Psoas muscle (tissue), 8 donors: ENCODE measurements at places on chromosomes 1 and 21. TPM values are rescaled to one million over a fixed set of nuclear protein-coding genes. Genes with fewer than 3 reads are reported as not detected.

FCRL5 gene
- total RNA-seq, result 0.07 TPM

LIPI gene
- not detected for total RNA-seq

CFAP74 gene
- total RNA-seq, result not detected

COL24A1 gene
- 0.18 TPM for total RNA-seq

BCL2L15 gene
- total RNA-seq, result 0.42 TPM

DNA sequence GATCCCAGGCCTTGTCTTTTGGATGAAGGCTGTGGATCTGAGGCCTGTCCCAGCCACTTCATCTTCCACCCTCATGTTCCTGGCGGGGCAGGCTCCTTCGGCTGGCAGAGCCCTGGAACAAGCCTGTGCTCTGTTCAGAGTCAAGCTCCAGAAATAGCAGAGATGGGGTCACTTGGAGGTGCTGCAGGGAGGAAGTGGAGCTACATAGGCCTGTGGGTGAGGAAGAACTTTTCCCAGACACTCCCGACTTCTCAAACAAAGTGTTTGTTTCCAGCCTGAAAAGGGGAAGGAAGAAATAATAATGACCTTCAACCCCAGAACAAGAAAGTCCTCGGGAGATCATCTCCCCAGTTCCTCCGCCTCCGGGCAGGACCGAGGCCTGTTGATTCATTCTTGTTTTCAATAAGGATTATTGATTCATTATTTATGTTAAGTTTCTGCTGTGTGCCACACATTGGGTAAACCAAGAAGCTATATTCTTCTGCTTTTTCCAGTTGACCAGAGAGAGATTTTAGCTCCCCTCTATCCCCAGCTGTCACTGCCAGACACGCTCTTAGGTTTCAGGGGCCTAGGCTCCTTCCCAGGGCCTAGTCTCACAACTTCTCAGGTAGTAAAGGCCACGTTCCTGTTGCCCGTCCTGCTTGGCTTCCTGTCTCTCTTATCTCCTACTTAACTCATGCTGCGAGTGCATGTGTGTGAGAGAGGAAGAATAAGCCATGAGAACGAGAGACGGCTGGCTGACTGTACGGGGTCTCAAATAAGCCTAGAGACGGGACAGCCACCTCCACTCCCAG is 16.9 kb downstream of the IKBKE start:
- no peaks in the 10 kb centered on the region for H3K4me1 ChIP-seq
- no peak overlapping the region for H3K27ac ChIP-seq
- DNase-seq, result no peak
- H3K27me3 ChIP-seq, result no peaks in the 10 kb centered on the region

- no peaks in the 10 kb centered on the region for H3K4me1 ChIP-seq
- H3K4me3 ChIP-seq, result no peak overlapping the region
- H3K36me3 ChIP-seq, result no peaks in the 10 kb centered on the region
- no peak overlapping the region for H3K27ac ChIP-seq
Measured at GRCh38 chr21:41188486-41189149, 20.7 kb downstream of the BACE2 start.

- H3K27me3 ChIP-seq, result no peaks in the 10 kb centered on the region
- DNase-seq, result no peak
- H3K27ac ChIP-seq, result no peak overlapping the region
- no peaks in the 10 kb centered on the region for H3K36me3 ChIP-seq
- no peak overlapping the region for H3K4me3 ChIP-seq
- no peaks in the 10 kb centered on the region for H3K4me1 ChIP-seq
Measured at GRCh38 chr1:111789142-111789541, 33.4 kb downstream of the DDX20 start.

- H3K4me1 ChIP-seq, result no peaks in the 10 kb centered on the region
- H3K36me3 ChIP-seq, result no peaks in the 10 kb centered on the region
- H3K4me3 ChIP-seq, result no peak overlapping the region
- H3K27ac ChIP-seq, result no peak overlapping the region
Measured at GRCh38 chr21:41432562-41433460, 6.8 kb downstream of the MX1 start.

DNA sequence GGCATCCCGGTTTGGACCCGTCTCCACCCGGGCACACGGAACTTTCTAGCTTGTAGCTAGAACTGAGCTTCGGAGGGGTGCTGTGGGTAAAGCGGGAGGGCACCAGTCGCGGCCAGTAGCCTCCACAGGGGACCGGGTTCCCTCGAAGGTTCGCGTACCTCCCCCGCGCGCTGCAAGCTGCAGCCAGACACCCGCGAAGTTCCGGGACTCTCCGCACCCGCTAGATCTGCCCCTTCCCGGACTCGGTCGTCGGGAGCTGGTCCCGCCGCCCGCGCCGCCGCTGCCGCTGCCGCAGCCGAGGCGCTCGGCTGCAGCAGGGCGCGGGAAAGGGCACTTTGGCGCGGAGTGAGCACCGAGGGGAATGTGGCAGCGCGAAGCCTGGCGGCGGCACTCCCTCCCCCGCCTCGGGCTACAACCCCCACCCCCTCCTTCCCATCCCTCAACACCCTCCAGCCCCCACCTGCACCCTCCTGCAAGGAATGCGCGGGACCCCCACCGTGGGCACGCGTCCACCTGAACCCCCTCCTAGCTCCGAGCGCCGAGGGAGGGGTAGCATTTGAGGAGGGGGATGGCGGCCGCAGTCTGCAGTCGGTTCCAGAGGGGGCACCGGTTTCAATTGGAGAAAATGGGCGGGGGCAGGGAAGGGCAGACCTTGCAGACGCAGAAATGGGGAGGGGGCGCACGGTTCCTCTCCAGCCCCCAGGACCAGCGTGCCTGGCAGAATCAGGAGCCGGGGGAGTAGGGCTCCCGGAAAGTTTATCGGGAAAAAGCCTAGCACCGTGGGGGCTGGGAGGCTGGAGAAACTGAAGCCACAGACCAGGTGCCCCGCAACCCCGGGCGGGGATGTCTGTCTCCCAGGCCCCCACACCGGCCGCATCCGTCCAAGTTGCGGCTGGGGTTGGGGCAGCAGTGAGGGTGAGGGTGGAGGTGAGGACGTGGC is 968 bp downstream of the CSMD2 start:
- no peaks in the 10 kb centered on the region for H3K36me3 ChIP-seq
- peak; percentile 49 for DNase-seq
- H3K27ac ChIP-seq, result no peak overlapping the region

DNA sequence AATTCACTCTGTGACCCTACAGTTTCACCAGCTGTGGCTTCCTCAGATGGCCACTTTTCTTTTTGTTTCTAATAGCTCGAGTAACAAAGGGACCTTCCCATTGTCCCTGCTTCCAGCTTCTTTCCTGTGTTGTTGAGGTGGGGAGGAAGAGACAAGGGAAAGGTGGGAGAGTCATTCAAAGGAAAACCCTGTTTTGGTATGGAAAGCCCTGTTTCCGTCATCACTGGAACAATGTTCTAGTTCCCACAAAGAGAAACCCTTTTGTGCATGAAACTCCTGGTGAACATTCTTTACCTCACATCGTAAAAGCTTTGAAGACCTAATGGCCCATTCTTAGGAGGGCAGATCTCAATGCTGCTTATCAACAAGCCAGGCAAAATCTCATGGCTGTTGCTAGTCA is 62.2 kb downstream of the ABCA4 start:
- H3K4me1 ChIP-seq, result peaks cover 8% of the 10 kb centered on the region
- H3K27me3 ChIP-seq, result no peaks in the 10 kb centered on the region
- H3K36me3 ChIP-seq, result no peaks in the 10 kb centered on the region
- peak overlapping the region; percentile 46 for H3K27ac ChIP-seq

GRCh38 chr1:198970916-198971315 is 332.1 kb downstream of the PTPRC start:
- no peak for DNase-seq
- no peak overlapping the region for H3K4me3 ChIP-seq
- no peaks in the 10 kb centered on the region for H3K27me3 ChIP-seq
- no peak overlapping the region for H3K27ac ChIP-seq
- no peaks in the 10 kb centered on the region for H3K4me1 ChIP-seq

GRCh38 chr1:116175611-116176010 is 64.4 kb downstream of the MAB21L3 start:
- H3K4me1 ChIP-seq, result no peaks in the 10 kb centered on the region
- DNase-seq, result no peak
- H3K36me3 ChIP-seq, result no peaks in the 10 kb centered on the region
- no peak overlapping the region for H3K4me3 ChIP-seq
